ENCODE measurements at places on chromosomes 3 and 15. TPM values are rescaled to one million over a fixed set of nuclear protein-coding genes. Genes with fewer than 3 reads are reported as not detected.

Gene CPN2
- total RNA-seq: not detected

Gene LSAMP
- total RNA-seq: under 0.01 TPM

Gene MUC4
- total RNA-seq: not detected

Gene HYAL1
- 3.7 TPM for total RNA-seq

Gene APPL1
- total RNA-seq: 54.0 TPM
